ENCODE measurements at places on chromosomes 13 and 19.

DNA sequence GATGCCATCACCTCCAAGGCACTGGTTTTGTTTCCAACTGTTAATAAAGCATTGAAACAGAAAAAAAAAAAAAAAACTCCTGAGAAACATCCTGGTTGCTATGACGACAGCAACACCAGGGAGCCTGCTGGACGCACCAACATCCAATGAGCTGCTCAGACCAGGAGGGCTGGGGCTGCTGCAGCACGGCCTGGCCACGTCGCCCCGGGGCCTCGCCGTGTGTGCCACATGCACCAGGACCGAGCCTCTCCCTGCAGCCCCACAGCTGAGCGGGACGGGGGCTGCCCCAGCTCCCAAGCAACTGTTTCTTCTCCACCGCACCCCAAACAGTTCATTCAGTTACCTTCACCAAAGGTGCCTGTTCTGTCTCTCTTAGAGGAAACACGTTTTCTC lies 54.5 kb downstream of the RASA3 start:
- DNase-seq = no peak

- no peak for DNase-seq
Observed at GRCh38 chr19:30781047-30781446, 408.9 kb downstream of the ZNF536 start.

DNA sequence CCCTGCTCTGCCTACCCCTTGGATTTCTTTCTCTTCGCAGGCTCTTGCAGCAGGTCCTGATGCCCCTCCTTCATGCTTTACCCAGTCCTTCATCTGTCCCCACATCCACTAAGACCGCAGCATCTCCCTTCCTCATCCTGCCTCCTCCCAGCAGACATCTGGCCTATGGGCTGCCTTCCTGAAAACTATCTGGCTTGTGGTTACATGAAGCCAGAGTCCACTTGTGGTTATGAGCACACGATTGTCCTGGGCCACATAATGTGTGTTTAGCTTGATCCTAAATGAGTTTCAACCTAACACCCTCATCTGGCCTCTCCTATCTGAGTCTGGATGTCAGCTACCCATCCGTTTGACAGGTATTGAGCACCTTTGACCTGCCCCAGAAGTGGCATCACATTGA lies 5.5 kb upstream of the ZNF175 start:
- DNase-seq = no peak

DNA sequence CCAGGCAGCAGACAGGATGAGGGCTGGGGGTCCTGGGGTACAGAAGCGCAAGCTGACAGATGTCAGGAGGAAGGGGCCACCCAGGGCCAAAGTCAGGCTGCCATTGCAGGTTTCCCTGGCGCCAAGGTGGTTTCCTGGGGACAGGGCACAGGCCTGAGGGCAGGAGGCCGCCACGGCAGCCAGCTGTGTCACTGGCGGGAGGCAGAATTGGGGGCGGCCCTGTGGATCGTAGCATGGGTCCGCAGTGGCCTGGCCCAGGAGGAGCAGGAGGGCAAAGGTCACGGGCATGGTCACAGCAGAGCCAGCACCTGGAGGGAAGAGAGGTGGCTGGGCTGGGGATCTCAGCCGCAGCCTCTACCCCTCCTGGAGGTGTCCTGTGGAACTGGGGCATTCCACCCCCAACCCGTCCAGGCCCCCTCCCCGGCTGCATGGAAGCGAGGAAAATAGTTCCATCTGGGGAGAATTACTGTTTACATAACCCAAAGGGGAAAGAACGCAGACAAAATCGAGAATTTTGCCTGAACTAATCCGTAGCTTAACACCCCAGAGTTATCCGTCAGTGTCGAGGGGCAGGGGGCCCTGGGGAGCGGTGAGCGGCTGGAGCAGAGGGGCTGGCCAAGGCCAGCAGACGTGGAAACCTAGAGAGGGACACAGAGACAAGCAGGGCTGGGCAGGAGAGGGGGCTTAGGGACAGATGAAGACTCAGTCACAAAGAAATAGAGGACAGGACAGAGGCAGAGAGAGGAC lies 1.9 kb downstream of the NTN5 start:
- no peak for DNase-seq

DNA sequence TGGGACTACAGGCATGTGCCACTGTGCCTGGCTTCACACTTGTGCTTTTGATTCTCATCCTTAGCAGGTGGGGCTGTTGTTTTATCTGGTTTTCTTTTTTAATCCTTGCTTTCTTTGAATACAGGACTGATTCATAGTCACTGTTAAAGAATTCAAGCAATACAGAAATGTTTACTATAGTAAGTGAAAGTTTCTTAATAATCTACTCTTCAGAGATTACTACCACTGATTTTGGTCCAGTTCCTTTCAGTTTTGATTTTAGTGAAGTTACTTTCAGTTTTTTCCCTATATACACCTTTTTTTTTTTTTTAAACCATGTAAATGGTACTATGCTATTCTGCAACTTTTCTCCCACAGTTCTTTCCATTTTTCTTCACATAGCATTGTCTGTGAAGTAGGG lies 53.6 kb downstream of the GATAD2A start:
- DNase-seq = no peak

DNA sequence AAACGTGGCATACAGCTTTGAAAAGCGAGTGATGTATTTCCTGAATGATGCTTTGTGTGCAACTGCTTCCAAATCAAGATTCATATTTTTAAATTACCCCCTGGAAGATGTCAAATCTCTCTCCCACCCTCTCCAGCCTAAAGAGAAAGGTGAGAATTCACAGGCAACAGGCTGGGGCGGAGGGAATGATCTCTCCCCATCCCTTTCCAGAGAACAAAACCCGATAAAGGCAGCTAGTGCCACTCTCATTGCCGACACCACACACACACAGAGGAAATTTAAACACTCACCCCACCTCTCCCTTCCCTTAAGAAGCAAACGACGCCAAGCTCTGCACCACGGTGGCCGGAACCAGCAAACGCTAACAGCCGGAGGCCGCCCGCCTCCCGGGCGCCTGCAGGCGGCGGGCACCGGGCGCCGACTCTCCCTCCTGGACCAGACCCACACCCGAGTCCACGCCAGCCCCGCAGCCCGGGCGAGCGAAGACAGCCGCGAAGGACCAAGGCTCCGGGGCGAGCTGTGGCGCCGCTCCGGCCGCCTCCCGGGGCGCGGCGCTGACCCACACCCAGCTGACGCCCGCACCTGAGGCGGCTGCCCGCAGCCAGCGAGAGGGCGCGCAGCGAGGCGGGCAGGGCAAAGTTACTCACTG lies 477 bp downstream of the LNX2 start:
- peak; percentile 18 for DNase-seq
